Thymus (tissue), 14 donors: ENCODE measurements at places on chromosomes 5 and 9. TPM values are rescaled to one million over a fixed set of nuclear protein-coding genes. Genes with fewer than 3 reads are reported as not detected.

DNA sequence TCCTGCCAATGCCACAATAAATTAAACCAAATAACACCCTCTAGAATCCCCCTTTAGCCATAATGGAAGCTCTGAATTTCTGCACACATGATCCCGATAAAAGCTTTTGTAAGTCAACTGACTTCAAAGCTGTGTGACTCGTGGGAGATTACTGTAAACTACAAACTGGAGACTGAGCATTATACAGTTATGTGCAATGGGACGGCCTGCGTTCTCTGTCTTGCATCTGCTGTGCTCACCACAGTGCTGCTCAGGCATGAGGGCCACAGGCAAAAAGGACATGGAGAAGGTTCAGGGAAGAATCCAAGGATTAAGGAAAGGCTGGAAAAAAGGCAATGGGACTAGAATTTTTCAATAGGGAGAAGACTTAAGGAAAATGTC lies 184.2 kb downstream of the FANCC start:
- H3K4me1 ChIP-seq, result no peaks in the 10 kb centered on the region
- no peaks in the 10 kb centered on the region for H3K27me3 ChIP-seq
- H3K4me3 ChIP-seq, result no peak overlapping the region
- H3K36me3 ChIP-seq, result peaks cover 5% of the 10 kb centered on the region

GRCh38 chr9:127407492-127407843 lies 10.5 kb downstream of the SLC2A8 start:
- H3K27me3 ChIP-seq, result peaks cover 65% of the 10 kb centered on the region
- no peak overlapping the region for H3K27ac ChIP-seq
- DNase-seq, result no peak
- no peaks in the 10 kb centered on the region for H3K36me3 ChIP-seq
- H3K4me3 ChIP-seq, result no peak overlapping the region

The GABRA6 gene
- total RNA-seq, result not detected

GRCh38 chr9:35700031-35700430 lies 10.3 kb upstream of the TPM2 start:
- no peaks in the 10 kb centered on the region for H3K27me3 ChIP-seq
- H3K36me3 ChIP-seq, result peaks cover 95% of the 10 kb centered on the region
- DNase-seq, result no peak
- no peak overlapping the region for H3K27ac ChIP-seq
- no peaks in the 10 kb centered on the region for H3K4me1 ChIP-seq

The C5orf24 gene
- total RNA-seq, result 11.7 TPM

The CDH10 gene
- 0.05 TPM for total RNA-seq

DNA sequence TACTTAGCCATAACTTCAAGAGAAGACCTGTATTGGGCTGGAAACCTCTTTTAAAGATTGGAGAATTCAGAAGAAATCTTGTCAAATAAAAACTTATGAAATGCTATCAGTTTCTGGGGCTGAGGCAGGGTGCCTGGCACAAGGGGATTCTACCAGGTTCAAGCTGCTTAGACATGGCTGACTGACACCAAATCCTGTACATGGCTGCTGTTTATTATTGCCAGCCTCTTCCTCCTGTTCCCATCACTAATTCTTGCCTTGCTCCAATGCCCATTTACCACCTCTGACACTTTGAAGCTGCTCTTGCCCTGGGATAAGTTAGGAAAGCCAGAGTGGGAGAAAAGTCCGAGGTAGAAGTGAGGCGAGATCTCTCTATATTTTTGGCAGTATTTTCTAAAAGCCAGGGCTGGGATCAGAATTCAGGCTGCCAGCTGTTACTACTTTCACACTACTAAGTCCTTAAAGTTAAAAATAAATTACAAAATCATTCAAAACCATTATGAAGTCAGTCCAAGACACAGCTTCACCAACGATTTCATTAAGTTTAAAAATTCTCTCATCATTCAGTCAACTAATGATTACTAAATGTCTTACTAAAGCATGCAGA lies 66.3 kb upstream of the TNFAIP8 start:
- H3K4me1 ChIP-seq, result peaks cover 59% of the 10 kb centered on the region
- peaks cover 15% of the 10 kb centered on the region for H3K36me3 ChIP-seq
- H3K27me3 ChIP-seq, result no peaks in the 10 kb centered on the region
- H3K4me3 ChIP-seq, result peak overlapping the region; percentile 30

- no peak for DNase-seq
- no peak overlapping the region for H3K27ac ChIP-seq
- no peaks in the 10 kb centered on the region for H3K27me3 ChIP-seq
- no peaks in the 10 kb centered on the region for H3K4me1 ChIP-seq
Observed at GRCh38 chr5:54721116-54721515, 203.6 kb downstream of the SNX18 start.

- H3K4me1 ChIP-seq, result no peaks in the 10 kb centered on the region
- no peaks in the 10 kb centered on the region for H3K27me3 ChIP-seq
- DNase-seq, result no peak
- H3K36me3 ChIP-seq, result no peaks in the 10 kb centered on the region
- no peak overlapping the region for H3K4me3 ChIP-seq
- H3K27ac ChIP-seq, result no peak overlapping the region
Observed at GRCh38 chr9:93210324-93210973, 26.5 kb downstream of the WNK2 start.

DNA sequence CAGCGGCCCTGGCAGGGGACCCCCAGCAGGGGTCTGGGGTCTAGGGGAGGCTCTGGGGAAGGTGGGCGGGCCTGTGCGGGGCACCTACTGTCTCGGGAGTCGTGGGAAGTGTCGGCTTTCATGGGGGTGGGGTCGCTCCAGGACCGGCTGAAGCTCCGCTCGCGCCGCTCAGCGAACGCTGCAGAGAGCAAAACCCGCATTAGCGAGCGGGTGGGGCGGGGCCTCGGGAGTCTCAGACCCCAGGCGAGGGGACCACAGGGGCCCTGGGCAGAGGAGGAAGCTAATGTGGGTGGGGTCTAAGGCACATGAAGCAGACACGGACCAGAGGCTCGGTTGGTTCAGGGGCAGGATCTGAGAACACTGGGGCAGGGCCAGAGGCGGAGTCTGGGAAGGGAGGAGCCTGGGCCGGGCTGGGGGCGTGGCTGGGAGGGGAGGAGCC lies 5.5 kb downstream of the NSMF start:
- no peak overlapping the region for H3K27ac ChIP-seq
- H3K36me3 ChIP-seq, result peaks cover 20% of the 10 kb centered on the region
- DNase-seq, result no peak
- peaks cover 11% of the 10 kb centered on the region for H3K27me3 ChIP-seq

The MOB3B gene
- 2.3 TPM for total RNA-seq

The PCSK1 gene
- 0.09 TPM for total RNA-seq

- no peak for DNase-seq
- no peaks in the 10 kb centered on the region for H3K36me3 ChIP-seq
- H3K27me3 ChIP-seq, result no peaks in the 10 kb centered on the region
Observed at GRCh38 chr9:38284039-38284575, 108.4 kb upstream of the ALDH1B1 start.

The IFNA21 gene
- not detected for total RNA-seq

DNA sequence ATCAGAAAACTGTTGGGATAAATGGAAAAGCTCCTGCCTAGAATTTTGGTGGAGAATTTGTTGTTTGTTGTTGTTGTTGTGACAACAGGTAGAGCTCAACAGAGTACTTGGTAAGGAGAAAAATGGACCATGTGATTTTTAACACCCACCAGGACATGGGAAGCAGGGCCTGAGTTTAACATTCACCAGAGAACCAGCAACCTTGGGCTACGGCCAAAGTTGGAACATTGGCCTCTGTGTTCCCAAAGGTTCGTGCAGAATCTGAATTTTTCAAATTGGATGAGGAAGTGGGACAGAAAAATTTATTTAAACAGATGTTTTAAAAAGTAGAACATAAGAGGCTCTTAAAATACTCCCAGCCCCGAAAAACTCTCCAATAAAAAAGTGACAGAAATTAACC lies 127.0 kb downstream of the GNA14 start:
- H3K4me3 ChIP-seq, result no peak overlapping the region
- no peak for DNase-seq
- no peaks in the 10 kb centered on the region for H3K4me1 ChIP-seq
- H3K36me3 ChIP-seq, result no peaks in the 10 kb centered on the region
- H3K27me3 ChIP-seq, result no peaks in the 10 kb centered on the region

- H3K27ac ChIP-seq, result no peak overlapping the region
- H3K4me3 ChIP-seq, result no peak overlapping the region
- no peaks in the 10 kb centered on the region for H3K36me3 ChIP-seq
- no peaks in the 10 kb centered on the region for H3K4me1 ChIP-seq
Observed at GRCh38 chr9:135901826-135902225, 5.5 kb downstream of the CAMSAP1 start.

DNA sequence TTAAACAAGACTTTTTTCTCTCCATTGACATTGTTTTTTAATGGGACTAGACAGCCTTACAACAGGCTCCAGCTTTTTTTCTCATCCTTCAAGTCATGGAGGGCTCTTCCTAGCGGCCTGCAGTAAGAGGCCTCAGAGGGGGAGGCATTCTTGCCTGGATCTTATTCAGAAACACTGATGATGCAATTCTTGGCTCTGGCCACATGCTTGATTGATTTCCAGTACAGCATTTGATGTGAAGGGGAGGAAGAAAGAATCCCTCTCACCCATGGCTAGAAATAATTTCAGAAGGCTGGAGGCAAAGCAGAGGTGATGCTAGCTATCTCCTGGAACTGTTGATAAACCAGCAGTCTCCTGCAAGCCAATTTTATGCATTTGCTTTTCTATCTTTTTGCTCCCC lies 324.8 kb downstream of the PRELID2 start:
- no peak for DNase-seq
- no peak overlapping the region for H3K4me3 ChIP-seq
- H3K27me3 ChIP-seq, result no peaks in the 10 kb centered on the region
- H3K36me3 ChIP-seq, result no peaks in the 10 kb centered on the region
- H3K4me1 ChIP-seq, result no peaks in the 10 kb centered on the region

GRCh38 chr9:129309906-129310305 lies 131.8 kb upstream of the IER5L start:
- no peak overlapping the region for H3K4me3 ChIP-seq
- DNase-seq, result no peak
- peaks cover 2% of the 10 kb centered on the region for H3K27me3 ChIP-seq
- no peaks in the 10 kb centered on the region for H3K36me3 ChIP-seq
- H3K4me1 ChIP-seq, result peaks cover 4% of the 10 kb centered on the region

The KIF24 gene
- 4.5 TPM for total RNA-seq

- no peaks in the 10 kb centered on the region for H3K4me1 ChIP-seq
- no peak overlapping the region for H3K27ac ChIP-seq
- no peaks in the 10 kb centered on the region for H3K36me3 ChIP-seq
- H3K4me3 ChIP-seq, result no peak overlapping the region
- DNase-seq, result no peak
Observed at GRCh38 chr5:111635916-111636570, 121.0 kb downstream of the NREP start.

The PCDHA9 gene
- not detected for total RNA-seq

DNA sequence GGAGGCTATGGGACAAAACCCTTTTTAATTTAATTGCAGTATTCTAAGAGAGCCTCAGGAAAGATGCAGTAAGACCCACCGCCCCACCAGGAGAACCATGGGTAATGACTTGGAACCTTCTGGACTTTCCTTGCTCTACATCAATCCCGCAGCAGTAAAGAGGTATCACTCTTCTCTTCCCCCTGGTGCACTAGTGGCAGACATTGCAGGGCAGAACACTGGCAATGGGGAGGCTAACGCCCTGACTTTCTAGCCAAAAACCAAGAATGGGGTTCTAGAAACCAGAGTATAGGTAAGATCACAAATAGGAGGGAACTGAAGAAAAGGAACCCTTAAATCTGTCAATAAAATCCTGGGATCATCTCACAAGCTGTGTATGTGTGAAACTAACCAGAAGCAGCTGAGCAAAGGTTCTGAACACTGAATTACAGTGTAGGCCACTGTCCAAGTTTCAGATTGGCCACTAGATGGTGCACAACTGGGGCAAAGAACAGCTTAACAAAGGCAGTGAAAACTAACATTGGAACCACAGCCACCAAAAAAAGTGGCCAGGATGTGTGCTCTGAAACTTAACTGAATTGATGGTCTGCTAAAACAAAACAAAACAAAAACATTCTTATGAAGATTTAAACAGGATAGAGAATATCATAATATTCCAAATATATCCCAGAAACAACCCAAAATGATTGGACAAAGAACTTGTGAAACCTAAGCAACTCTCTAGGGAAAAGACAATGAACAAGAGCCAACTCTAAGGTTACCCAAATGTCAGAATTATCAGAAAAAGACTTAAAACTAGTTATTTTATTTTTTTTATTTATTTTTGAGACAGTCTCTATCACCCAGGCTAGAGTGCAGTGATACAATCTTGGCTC lies 6.6 kb upstream of the FAM151B start:
- no peak overlapping the region for H3K27ac ChIP-seq
- no peaks in the 10 kb centered on the region for H3K27me3 ChIP-seq
- no peak overlapping the region for H3K4me3 ChIP-seq
- peak; percentile 42 for DNase-seq
- no peaks in the 10 kb centered on the region for H3K4me1 ChIP-seq
- H3K36me3 ChIP-seq, result no peaks in the 10 kb centered on the region

DNA sequence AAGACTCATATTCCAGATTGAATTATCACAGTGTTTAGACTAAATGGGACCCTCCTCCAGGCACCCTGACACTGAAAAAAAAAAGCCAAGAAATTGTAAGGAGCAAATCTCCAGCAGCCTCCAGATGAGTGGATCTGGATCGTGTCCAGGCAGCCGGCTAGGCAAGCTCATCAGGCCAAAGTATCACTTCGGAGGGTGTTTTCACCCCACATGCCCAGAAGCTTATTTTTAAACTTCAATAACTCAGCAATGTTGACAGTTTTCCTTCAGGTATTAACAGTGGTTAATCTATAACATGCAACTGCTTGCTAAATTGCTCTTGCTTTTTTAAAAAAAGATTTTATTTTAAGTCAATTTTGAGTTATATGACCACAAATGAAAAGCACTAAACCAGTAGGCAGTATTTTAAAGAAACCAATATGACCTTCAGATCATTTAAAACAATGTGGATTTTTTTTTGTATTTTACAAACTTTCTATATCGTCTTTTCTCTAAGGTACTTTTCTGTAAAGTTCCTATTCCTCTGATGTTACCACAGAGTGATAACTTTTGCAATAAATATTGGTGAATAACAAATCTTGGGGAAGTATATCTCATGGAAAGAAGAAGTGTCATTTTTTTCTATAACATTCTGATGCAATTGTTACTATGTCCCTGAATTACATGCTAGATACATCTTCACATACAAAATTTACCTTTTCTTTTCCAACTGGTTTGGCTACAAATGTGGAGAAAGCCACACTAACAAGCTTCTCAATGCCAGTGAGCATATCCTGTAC lies 30.7 kb downstream of the ACOT12 start:
- DNase-seq, result no peak
- no peaks in the 10 kb centered on the region for H3K27me3 ChIP-seq
- H3K4me3 ChIP-seq, result no peak overlapping the region
- no peak overlapping the region for H3K27ac ChIP-seq

- no peaks in the 10 kb centered on the region for H3K36me3 ChIP-seq
- H3K27ac ChIP-seq, result no peak overlapping the region
- no peak for DNase-seq
- no peak overlapping the region for H3K4me3 ChIP-seq
Observed at GRCh38 chr5:79036769-79037168, 32.7 kb downstream of the DMGDH start.

GRCh38 chr9:15299374-15299939 lies 7.6 kb downstream of the TTC39B start:
- no peak for DNase-seq
- H3K4me3 ChIP-seq, result peak overlapping the region; percentile 28
- peak overlapping the region; percentile 96 for H3K27ac ChIP-seq
- H3K4me1 ChIP-seq, result peaks cover 64% of the 10 kb centered on the region
